T-helper 1 cell (primary cell): ENCODE measurements at places on chromosomes 11 and 22.

DNA sequence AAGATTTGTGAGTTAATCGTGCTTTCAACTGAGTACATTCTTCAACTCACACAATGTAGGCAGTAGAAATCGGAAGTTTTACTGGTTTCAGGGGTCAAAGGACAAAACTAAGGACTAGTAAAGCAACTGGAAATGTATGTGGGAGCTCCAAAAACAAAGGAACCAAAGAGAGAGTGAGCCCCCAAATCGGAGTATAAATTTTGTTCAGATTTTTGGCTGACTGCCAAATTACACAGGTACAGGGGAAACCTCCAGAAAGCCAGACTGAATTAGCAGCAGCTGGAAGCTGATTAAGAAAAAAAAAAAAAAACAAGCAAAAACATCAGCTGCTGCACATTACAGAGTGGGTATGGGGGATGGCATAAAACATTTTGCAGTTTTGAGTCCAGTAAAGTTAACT lies 75.2 kb upstream of the GNAZ start:
- no peak for DNase-seq

- DNase-seq = no peak
Measured at GRCh38 chr11:10657308-10658271, 36.0 kb downstream of the IRAG1 start.

GRCh38 chr11:120517801-120518291 lies 6.3 kb downstream of the GRIK4 start:
- no peak for DNase-seq

- no peak for DNase-seq
Measured at GRCh38 chr22:48104766-48105165, 1342.3 kb downstream of the TBC1D22A start.

DNA sequence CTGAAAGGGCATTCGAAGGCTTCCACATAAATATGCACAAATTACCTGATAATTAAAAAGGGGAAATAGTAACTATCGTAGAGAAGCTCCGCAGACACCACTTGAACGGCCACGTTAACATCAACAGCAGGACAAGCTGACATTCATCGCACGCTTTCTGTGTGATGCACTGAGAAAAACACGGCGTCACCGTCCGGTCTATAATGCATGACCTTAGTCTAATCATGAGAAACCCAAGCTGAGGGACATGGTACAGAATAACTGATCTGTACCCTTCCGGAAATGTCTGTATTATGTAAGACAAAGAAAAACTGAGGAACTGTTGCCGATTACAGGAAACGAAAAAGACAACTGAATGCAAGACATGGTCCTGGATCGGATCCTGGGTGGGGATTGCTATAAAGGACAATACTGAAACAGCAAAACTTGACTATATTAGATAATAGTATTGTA lies 678 bp upstream of the RANGAP1 start:
- peak; percentile 78 for DNase-seq

- no peak for DNase-seq
Measured at GRCh38 chr11:96607864-96608558, 218.2 kb downstream of the JRKL start.

GRCh38 chr11:92838759-92839310 lies 130.6 kb upstream of the MTNR1B start:
- no peak for DNase-seq

DNA sequence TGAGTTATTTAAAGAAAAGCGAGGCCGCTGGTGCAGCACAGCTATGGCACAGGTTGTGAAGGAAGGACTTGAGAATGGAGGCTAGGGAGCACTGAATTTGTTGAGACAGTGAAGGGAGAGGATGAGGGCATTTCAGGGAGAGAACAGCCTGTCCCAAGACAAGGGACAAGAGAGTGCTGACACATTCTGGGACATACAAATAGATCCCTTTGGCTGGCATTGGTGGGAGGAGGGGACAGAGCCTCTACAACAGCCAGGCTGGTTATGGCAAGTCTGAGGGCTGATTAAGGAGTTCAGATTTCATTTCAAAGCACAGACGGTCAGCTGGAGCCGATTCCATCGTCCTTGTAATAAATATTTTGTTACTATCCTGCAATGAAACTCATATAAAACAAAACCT lies 1.7 kb upstream of the SLC29A2 start:
- DNase-seq = no peak

- DNase-seq = no peak
Measured at GRCh38 chr22:34038801-34039555, 118.7 kb upstream of the LARGE1 start.

DNA sequence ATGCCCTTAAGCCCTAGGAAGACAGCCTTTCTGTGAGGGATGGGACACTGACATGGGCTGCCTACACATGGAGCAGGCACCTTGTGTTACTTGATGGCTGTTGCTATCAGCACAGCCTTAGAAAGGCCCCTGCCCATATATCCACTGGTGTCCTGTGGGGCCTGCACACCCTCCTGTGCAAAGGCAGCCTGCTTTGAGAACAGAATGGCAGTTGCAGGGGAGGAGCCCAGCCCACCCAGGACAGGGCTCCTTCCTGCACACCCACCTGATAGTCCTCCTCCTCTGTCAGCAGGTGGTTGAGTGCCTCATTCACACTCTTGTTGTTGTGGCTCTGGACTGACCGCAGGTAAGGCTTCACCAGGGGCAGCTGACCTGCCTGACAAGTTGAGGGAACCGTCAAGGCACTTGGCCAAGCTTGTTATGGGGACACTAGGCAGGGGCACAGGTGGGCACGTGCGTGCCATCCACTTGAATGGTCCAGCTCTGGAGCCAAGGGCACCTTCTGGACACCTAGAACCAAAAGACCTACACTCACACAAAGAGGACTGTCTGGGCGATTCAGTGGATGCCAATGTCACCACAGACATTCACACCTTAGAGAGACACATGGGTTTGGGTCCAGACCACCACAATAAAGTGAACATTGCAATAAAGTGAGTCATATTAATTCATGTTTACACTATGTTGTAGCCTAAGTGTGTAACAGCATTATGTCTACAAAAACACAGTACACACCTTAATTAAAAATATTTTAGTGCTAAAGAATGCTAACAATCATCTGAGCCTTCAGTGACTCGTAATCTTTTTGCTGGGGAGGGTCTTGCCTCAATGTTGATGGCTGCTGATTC lies 9.4 kb upstream of the SLC25A1 start:
- no peak for DNase-seq

DNA sequence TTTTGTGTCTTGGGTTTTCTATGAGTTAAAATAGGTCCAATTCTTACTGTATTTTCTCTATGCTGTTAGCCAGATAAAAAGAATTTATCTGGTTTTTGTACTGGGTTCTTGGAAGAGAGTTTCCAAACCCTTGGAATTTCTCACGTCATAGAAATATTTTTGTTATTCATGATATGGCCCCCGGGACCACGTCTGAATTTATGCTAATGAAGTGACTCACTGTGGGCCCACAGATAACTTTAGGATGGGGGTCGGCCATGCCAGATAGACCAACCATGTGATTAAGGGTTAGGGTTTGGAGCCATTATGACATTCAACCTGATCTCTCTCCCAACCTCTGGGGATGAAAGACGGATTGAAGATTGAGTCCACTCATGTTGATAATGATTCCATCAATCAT lies 35.6 kb upstream of the DDI1 start:
- DNase-seq = no peak

DNA sequence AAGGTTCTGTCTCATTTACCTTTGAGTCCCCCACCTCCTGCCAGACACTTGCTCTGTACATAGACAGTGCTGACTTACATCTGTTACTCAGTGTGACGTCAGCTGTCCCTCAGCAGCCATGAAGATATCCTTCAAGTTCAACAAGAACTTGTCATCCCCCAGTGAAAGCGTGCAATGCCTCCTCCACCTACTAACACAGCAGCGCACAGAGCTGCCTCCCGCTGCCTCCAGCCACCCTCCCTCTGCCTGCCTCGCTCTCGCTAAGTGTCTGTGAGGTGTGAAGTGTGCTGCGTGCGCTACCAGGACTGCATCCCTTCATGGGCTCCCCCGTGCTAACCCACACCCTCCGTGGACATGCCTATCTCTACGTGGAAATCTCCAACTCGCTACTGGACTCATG lies 621.4 kb downstream of the BRD1 start:
- DNase-seq = no peak

GRCh38 chr11:105144887-105145286 lies 5.3 kb upstream of the CARD18 start:
- no peak for DNase-seq
